ENCODE measurements at places on chromosomes 11 and 22.

DNA sequence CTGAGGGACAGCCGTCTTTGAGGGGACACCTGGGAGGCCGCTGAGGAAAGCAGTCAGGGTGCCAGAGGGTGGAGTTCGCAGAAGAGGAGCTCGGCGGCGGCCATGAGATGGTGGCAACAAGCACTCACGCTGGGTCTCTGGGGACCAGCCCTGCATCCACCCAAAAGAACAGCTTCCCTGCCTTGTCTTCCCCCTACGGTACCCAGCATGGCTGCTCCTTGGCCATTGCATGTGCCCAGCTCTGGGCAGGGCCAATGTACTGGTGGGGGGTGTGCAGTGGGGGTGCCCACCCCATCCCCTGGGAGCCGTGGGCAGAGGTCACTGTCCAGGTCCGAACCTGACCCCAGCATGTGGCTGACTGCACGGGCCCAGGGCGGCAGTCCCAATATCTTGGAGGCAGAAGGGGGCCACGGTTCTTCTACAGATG, 42.3 kb downstream of the OSBPL5 start:
- no peaks in the 10 kb centered on the region for H3K4me1 ChIP-seq
- DNase-seq, result no peak
- H3K27ac ChIP-seq, result no peak overlapping the region
- no peaks in the 10 kb centered on the region for H3K36me3 ChIP-seq
- H3K27me3 ChIP-seq, result no peaks in the 10 kb centered on the region

GRCh38 chr11:45384711-45385241, 98.6 kb upstream of the SYT13 start:
- H3K27ac ChIP-seq, result no peak overlapping the region
- no peaks in the 10 kb centered on the region for H3K4me1 ChIP-seq
- H3K27me3 ChIP-seq, result no peaks in the 10 kb centered on the region

- peaks cover 68% of the 10 kb centered on the region for H3K36me3 ChIP-seq
- no peaks in the 10 kb centered on the region for H3K4me1 ChIP-seq
- H3K27me3 ChIP-seq, result no peaks in the 10 kb centered on the region
- H3K27ac ChIP-seq, result peak overlapping the region; percentile 12
Measured at GRCh38 chr11:65502555-65503367, 3.9 kb downstream of the MALAT1 start.

GRCh38 chr11:73151416-73151815, 9.3 kb upstream of the FCHSD2 start:
- no peaks in the 10 kb centered on the region for H3K27me3 ChIP-seq
- H3K4me3 ChIP-seq, result no peak overlapping the region

DNA sequence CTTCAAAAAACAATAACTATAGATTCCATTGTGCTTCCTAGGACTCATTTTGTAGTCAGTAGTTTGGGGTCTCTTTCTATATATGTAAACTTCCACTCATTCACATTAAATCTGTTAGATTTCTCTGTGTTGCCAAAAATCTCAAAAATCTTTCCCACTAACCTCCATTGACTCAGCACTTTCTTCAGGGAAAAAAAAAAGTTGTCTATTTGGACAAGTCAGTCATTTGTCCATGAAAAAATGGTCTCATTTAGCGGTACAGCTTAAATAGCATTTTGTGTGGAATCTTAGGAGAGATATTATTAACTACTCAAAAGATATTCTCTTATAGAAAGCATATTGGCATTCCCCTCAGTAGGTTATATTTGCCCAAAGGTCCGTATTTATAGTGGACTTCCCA, 81.9 kb downstream of the PPP2R1B start:
- DNase-seq, result no peak
- peaks cover 8% of the 10 kb centered on the region for H3K36me3 ChIP-seq
- no peaks in the 10 kb centered on the region for H3K4me1 ChIP-seq
- no peak overlapping the region for H3K27ac ChIP-seq
- no peaks in the 10 kb centered on the region for H3K27me3 ChIP-seq

- H3K36me3 ChIP-seq, result no peaks in the 10 kb centered on the region
- DNase-seq, result no peak
- no peak overlapping the region for H3K27ac ChIP-seq
- peaks cover 5% of the 10 kb centered on the region for H3K27me3 ChIP-seq
- no peak overlapping the region for H3K4me3 ChIP-seq
Measured at GRCh38 chr11:20990447-20990846, 321.1 kb downstream of the NELL1 start.

GRCh38 chr11:68311160-68312116, 953 bp upstream of the LRP5 start:
- H3K4me3 ChIP-seq, result no peak overlapping the region
- peak; percentile 61 for DNase-seq
- H3K4me1 ChIP-seq, result no peaks in the 10 kb centered on the region

- H3K27ac ChIP-seq, result no peak overlapping the region
- H3K4me1 ChIP-seq, result no peaks in the 10 kb centered on the region
- H3K4me3 ChIP-seq, result no peak overlapping the region
- H3K27me3 ChIP-seq, result no peaks in the 10 kb centered on the region
Measured at GRCh38 chr22:40875111-40875510, 13.2 kb upstream of the DNAJB7 start.

DNA sequence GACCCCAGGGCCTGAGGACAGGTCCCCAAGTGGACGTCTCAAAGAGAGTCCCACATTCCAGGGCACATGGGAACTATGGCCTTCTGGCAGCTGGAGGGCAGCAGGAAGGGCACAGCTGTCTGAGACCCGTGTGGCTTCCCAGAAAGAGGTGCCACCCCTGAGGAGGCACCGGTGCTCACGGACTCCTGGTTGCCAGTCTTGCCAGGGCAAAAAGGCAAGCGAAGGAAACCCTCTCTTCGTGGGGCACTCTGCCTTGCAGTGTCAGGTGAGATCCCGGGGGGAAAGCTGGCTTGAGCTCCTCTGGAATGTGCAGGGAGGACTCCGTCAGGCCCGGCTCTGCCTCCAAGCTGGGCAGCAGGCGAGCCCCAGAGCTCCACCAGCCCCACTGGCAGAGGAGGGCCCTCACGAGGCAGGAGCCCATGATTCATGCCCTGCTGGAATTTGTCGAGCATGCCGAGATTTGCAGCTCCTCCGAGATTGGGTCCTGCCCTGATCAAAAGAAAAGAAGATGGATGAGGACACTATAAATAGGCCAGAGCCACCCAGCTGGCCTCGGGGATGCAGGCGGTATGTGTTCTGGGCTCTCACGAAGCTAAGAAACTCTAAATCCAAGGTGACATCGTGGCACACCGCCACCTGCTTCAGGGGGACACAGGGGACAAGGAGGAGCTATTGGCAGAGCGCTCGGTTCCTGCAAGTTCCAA, 9.9 kb upstream of the CELSR1 start:
- no peaks in the 10 kb centered on the region for H3K27me3 ChIP-seq
- H3K4me1 ChIP-seq, result peaks cover 8% of the 10 kb centered on the region
- peak; percentile 59 for DNase-seq
- H3K4me3 ChIP-seq, result no peak overlapping the region
- H3K36me3 ChIP-seq, result no peaks in the 10 kb centered on the region

DNA sequence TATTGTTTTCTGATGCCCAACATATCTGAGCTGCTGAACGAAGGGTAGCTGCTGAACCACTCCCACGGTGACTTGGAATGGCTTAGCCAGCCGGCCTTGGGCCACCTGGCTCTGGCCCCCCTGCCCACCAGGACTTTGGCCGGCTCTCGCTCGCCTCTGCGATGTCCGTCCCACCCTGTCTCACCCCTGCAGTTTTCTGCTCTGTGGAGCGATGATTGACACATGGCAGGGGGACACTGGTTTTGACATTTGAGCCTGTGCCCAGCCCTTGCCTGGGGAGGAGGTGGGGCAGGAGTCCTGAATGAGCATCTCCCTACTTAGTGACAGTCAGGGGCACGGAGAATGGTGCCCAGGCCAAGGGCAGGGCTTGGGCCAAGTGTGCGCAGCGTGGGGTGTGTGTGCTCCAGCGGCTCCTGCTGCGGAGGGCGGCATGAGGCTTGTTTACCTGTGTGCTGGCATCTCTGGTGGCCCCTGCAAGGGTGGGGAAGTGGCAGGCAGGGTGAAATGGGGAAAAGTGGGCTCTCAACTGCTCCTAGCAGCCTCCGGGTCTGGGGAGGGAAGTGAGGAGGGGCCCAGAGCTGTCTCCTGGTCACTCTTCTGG, 15.7 kb upstream of the CDKN1C start:
- H3K4me1 ChIP-seq, result peaks cover 4% of the 10 kb centered on the region
- peak overlapping the region; percentile 80 for H3K4me3 ChIP-seq
- no peaks in the 10 kb centered on the region for H3K36me3 ChIP-seq
- no peak for DNase-seq
- no peak overlapping the region for H3K27ac ChIP-seq

DNA sequence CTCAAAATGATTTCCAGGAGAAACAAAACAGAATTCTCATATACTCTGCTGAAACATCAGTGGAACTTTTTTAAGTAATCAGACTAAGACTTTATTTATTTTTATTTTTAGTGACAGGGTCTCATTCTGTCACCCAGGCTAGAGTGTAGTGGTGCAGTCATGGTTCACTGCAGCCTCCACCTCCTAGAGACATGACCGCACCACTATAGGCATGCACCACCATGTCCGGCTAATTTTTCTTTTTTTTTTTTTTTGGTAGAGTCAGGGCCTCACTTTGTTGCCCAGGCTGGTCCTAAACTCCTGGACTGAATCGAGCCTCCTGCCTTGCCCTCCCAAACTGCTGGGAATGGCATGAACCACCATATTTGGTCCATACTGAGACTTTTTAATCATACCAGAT, 42.9 kb downstream of the PRDM10 start:
- peaks cover 12% of the 10 kb centered on the region for H3K36me3 ChIP-seq
- no peaks in the 10 kb centered on the region for H3K27me3 ChIP-seq
- H3K4me3 ChIP-seq, result no peak overlapping the region
- no peak for DNase-seq

DNA sequence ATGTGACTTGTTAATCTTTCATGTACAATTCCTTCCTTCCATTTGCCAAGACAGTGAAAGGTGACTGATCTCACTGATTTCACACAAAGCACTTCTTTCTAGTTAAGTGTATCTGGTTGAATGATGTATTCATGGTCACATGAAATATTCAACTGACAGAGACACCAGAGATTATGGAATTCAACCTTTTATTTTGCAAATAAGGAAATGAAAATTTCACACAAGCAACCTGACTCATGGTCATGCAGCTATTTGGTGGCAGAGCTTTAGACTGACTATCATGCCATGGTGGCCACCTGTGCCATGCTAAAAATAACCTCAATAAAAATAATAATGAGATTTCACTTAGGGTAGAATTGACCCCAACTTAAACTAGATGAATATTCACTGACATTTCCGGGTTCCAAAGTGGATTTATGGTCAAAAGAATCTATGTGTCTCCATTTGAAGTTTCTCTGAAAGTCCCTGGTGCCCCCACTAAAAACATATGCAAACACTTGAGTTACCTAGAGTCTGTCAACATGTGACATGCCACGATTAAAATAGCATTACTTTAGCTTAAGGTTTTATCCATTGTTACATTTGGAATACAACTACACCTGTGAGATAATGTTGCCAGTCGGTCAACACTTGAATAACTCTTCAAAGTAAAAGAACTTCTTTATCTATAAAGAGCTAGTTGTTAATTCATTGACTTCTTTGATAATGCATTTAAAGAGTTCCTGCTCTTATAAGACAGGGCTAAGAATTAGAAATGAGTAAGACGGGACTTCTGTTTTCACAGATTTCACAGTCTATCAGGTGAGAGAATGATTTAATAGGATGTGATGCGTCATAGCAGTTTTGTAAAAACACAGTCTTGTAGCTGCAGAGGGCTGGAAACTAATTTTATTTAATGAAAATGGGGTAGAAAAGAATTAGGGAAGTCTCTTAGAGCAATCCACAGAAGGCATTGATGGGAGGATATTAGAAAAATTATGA, 94.6 kb upstream of the OR9G4 start:
- no peaks in the 10 kb centered on the region for H3K4me1 ChIP-seq
- H3K36me3 ChIP-seq, result no peaks in the 10 kb centered on the region
- no peak for DNase-seq
- H3K27ac ChIP-seq, result no peak overlapping the region
- peaks cover 7% of the 10 kb centered on the region for H3K27me3 ChIP-seq

GRCh38 chr11:2867722-2868505, 17.7 kb downstream of the CDKN1C start:
- H3K4me1 ChIP-seq, result no peaks in the 10 kb centered on the region
- H3K27me3 ChIP-seq, result peaks cover 90% of the 10 kb centered on the region
- no peak for DNase-seq
- H3K36me3 ChIP-seq, result no peaks in the 10 kb centered on the region
- H3K27ac ChIP-seq, result peak overlapping the region; percentile 95
- H3K4me3 ChIP-seq, result no peak overlapping the region

DNA sequence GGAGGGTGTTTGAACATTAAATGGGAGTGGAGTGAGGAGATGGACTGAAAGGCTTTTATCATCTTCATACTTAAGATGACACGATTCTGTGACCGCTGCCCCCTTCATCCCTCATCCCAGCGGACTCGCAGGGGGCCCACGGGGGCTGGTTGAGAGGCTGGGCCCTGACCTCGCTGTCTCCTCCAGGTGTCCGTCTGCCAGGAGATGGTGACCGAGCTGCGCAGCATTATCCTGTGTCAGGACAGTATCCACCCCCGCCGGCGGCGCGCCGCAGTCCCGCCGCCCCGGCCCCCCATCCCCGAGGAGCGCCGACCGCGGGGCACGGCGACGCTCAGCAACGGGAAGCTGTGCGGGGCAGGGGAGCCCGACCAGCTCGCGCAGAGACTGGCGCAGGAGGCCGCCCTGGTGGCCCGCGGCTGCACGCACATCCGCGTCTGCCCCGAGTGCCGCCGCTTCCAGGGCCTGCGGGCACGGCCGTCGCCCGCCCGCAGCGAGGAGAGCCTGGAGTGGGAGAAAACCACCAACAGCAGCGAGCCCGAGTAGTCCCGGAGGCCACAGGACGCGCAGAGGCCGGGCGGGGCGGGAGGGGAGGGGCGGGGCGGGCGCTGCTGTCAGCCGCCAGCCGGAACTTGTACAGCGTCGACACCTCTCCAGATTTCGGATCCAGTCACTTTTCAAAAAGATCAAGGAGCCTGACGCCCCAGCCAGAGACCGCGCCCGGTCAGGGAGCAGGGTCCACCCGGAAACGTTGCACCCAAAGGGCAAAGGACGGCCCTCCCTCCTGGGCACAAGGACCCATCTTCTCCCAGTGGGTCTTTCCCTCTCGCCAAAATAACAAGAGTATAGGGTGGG, 38.0 kb upstream of the TBCEL start:
- peak overlapping the region; percentile 68 for H3K4me3 ChIP-seq
- no peaks in the 10 kb centered on the region for H3K4me1 ChIP-seq
- no peaks in the 10 kb centered on the region for H3K36me3 ChIP-seq
- no peaks in the 10 kb centered on the region for H3K27me3 ChIP-seq
- H3K27ac ChIP-seq, result no peak overlapping the region
- DNase-seq, result peak; percentile 87

GRCh38 chr22:21982338-21982965, at the start of gene TOP3B:
TOP3B (minus strand) TSS chr22:21982787; CDS start chr22:21975709, 7,078 bp downstream.
- DNase-seq, result peak; percentile 89
- peaks cover 15% of the 10 kb centered on the region for H3K36me3 ChIP-seq
- peak within 1 kb of the TSS; percentile 95 for H3K4me3 ChIP-seq
- H3K4me1 ChIP-seq, result no peaks in the 10 kb centered on the region

- no peak overlapping the region for H3K4me3 ChIP-seq
- H3K27ac ChIP-seq, result no peak overlapping the region
- no peaks in the 10 kb centered on the region for H3K36me3 ChIP-seq
- H3K4me1 ChIP-seq, result peaks cover 6% of the 10 kb centered on the region
- DNase-seq, result no peak
Measured at GRCh38 chr22:44147008-44147645, 33.6 kb upstream of the PARVG start.

GRCh38 chr11:46492532-46492931, 101.0 kb upstream of the CHRM4 start:
- no peak overlapping the region for H3K4me3 ChIP-seq
- peaks cover 70% of the 10 kb centered on the region for H3K36me3 ChIP-seq
- no peaks in the 10 kb centered on the region for H3K4me1 ChIP-seq
- no peaks in the 10 kb centered on the region for H3K27me3 ChIP-seq

Measured in endodermal cell (in vitro differentiated cells).